ENCODE measurements at places on chromosomes 2 and 18.

GRCh38 chr2:1235806-1236205, 177.5 kb upstream of the TPO start:
- H3K27ac ChIP-seq = no peak overlapping the region

- H3K36me3 ChIP-seq = no peaks in the 10 kb centered on the region
- no peak overlapping the region for H3K27ac ChIP-seq
- DNase-seq = no peak
- H3K4me3 ChIP-seq = no peak overlapping the region
- no peaks in the 10 kb centered on the region for H3K4me1 ChIP-seq
These were observed 60.1 kb upstream of the RMP24 start for GRCh38 chr18:35912332-35912731.

GRCh38 chr2:235894839-235895238, 273.3 kb downstream of the GBX2 start:
- no peak for DNase-seq
- no peaks in the 10 kb centered on the region for H3K4me1 ChIP-seq
- H3K27me3 ChIP-seq = no peaks in the 10 kb centered on the region
- no peak overlapping the region for H3K27ac ChIP-seq

- DNase-seq = no peak
- no peak overlapping the region for H3K27ac ChIP-seq
- no peaks in the 10 kb centered on the region for H3K27me3 ChIP-seq
- no peaks in the 10 kb centered on the region for H3K4me1 ChIP-seq
- no peak overlapping the region for H3K4me3 ChIP-seq
These were observed 6.0 kb downstream of the FBXO15 start for GRCh38 chr18:74141667-74142066.

DNA sequence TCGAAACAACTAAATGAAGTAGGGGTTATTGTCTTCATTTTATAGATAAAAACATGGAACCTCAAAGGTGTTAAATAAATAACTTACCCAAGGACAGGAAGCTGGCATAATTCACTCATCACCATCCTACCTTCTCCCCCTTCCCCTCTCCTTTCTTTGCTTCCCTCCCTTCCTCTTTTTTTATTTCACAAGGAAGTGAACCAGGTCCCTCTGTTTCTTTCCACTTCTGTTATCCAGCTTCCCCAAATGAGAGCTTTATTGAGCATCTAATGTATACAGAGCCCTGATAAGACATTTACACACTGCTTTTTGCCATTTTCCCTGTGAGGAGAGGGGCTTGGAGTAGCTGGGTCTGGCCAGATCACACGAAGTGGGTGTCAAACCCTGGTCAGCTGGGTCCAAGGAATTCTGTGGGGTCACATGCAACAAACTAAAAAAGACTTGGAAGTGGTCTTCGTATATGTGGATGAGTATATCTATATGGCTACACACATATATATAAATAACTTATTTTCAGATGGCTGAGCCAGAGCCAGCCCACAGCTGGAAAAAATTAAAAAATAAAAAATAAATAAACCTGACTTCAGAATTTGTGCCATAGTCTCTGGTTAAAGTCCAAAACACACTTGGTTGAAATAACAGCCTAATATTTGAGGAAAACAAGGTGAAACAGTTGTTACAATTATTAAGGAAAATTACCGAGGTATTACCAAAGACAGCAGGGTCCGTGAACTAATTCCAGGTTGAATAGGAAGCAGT, 49.3 kb upstream of the FOSL2 start:
- H3K4me3 ChIP-seq = no peak overlapping the region
- H3K27ac ChIP-seq = peak overlapping the region; percentile 61
- H3K36me3 ChIP-seq = no peaks in the 10 kb centered on the region
- peaks cover 47% of the 10 kb centered on the region for H3K4me1 ChIP-seq
- no peaks in the 10 kb centered on the region for H3K27me3 ChIP-seq
- DNase-seq = no peak

GRCh38 chr2:112924821-112925220, 13.9 kb downstream of the IL37 start:
- H3K4me1 ChIP-seq = no peaks in the 10 kb centered on the region
- H3K27ac ChIP-seq = no peak overlapping the region
- no peak overlapping the region for H3K4me3 ChIP-seq
- H3K36me3 ChIP-seq = no peaks in the 10 kb centered on the region

- no peak overlapping the region for H3K4me3 ChIP-seq
- H3K36me3 ChIP-seq = no peaks in the 10 kb centered on the region
- no peaks in the 10 kb centered on the region for H3K4me1 ChIP-seq
- no peak for DNase-seq
- no peaks in the 10 kb centered on the region for H3K27me3 ChIP-seq
These were observed 243.6 kb upstream of the EPAS1 start for GRCh38 chr2:46053564-46053963.

GRCh38 chr18:30150586-30151250, 891.8 kb downstream of the DSC3 start:
- no peak overlapping the region for H3K27ac ChIP-seq
- H3K36me3 ChIP-seq = no peaks in the 10 kb centered on the region
- H3K27me3 ChIP-seq = no peaks in the 10 kb centered on the region
- H3K4me3 ChIP-seq = no peak overlapping the region

GRCh38 chr2:2662037-2662846, 331.2 kb upstream of the MYT1L start:
- H3K36me3 ChIP-seq = no peaks in the 10 kb centered on the region
- no peaks in the 10 kb centered on the region for H3K4me1 ChIP-seq
- no peak for DNase-seq
- H3K4me3 ChIP-seq = no peak overlapping the region
- no peaks in the 10 kb centered on the region for H3K27me3 ChIP-seq

DNA sequence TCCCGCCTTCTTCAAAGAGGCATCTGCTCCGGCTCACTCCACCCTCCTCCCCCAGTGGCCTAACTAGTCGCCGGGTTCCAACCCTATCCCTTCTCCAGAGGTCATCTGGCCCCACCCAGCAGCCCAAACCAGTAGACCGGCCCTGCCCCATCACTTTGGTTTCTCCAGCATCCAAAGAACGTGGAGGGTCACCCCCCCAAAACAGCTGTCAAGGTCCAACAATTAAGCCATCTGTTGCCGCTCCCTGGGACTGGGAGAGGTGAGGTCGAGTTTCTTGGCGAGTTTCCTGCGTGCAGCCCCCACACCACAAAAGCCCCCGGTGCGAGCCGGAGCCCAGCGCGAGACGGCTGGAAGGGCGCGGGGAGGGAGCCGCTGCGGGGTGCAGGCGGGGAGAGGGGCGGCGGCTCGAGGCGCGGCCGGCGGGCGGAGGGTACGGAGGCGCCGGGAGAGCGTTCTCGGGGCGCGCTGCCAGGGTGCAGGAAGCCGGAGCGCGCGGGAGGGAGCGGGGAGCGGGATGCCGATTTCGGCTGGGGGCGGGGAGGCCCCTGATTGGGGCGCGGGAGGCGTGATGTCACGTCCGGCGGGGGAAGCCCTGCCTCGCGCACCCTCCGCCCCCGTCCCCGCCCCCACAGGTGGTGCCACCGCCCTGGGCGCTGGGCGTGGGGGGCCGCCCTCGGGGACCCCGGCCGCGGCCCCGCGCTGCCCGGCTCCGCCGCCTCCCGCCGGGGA, 571 bp upstream of the GPC1 start:
- H3K27me3 ChIP-seq = peaks cover 15% of the 10 kb centered on the region
- no peaks in the 10 kb centered on the region for H3K36me3 ChIP-seq
- peak; percentile 95 for DNase-seq

- H3K27ac ChIP-seq = no peak overlapping the region
- H3K27me3 ChIP-seq = no peaks in the 10 kb centered on the region
- no peak for DNase-seq
- no peak overlapping the region for H3K4me3 ChIP-seq
- H3K36me3 ChIP-seq = no peaks in the 10 kb centered on the region
These were observed 13.7 kb upstream of the TNP1 start for GRCh38 chr2:216873573-216873972.

DNA sequence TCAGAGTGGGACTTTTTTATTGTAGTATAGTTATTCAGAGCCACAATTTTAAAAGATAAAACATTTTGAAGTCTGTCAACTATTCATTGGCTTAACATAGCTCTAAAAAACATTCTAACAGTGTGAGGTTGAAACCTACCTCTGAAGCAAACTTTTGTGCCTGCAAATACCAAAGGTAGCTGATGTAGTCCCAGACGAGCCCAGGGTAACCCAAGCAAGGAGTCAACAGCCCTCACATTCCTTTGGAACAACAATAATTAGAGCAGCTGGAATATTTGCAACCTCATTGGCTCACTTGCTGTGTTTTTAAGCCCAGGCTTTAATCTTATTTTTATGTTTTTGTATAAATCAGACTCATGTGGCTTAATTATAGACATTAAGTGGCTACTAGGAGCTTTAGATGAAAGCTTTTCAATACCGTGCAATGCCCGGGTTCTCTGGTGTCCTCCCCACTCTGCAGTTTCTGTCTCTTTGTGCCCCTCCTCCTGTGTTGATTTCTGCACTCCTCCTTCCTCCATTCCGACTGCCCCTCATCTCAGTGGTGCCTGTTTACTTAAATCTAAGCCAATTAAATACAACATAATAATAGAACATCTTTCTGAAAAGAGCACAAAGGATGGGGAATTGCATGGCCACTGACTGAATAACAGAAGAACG, 157.9 kb upstream of the UNC80 start:
- DNase-seq = no peak
- H3K4me3 ChIP-seq = no peak overlapping the region
- H3K4me1 ChIP-seq = no peaks in the 10 kb centered on the region
- no peak overlapping the region for H3K27ac ChIP-seq
- no peaks in the 10 kb centered on the region for H3K27me3 ChIP-seq

GRCh38 chr2:176642074-176642473, 372.8 kb downstream of the MTX2 start:
- H3K4me1 ChIP-seq = peaks cover 5% of the 10 kb centered on the region
- no peak for DNase-seq
- H3K27me3 ChIP-seq = peaks cover 33% of the 10 kb centered on the region

GRCh38 chr2:150327564-150328489, 159.6 kb downstream of the RND3 start:
- no peak for DNase-seq
- H3K36me3 ChIP-seq = no peaks in the 10 kb centered on the region
- H3K4me3 ChIP-seq = no peak overlapping the region

DNA sequence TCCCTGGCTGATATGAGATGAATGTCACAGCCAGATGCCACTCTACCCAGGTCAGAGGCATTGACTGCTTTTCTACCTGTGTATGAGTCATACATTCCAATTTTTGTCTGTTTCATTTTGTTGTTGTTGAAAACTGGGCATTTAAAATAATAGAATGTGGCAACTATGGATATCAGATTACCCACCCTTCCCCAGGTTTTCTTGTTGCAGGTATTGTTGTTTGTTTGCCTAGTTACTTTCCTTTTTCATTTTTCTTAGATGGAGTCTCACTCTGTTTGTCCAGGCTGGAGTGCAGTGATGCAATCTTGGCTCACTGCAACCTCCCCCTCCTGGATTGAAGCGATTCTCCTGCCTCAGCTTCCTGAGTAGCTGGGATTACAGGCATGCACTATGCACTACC, 70.2 kb downstream of the LRRC30 start:
- H3K4me3 ChIP-seq = no peak overlapping the region
- H3K4me1 ChIP-seq = no peaks in the 10 kb centered on the region
- H3K27me3 ChIP-seq = no peaks in the 10 kb centered on the region
- no peak overlapping the region for H3K27ac ChIP-seq
- no peaks in the 10 kb centered on the region for H3K36me3 ChIP-seq

DNA sequence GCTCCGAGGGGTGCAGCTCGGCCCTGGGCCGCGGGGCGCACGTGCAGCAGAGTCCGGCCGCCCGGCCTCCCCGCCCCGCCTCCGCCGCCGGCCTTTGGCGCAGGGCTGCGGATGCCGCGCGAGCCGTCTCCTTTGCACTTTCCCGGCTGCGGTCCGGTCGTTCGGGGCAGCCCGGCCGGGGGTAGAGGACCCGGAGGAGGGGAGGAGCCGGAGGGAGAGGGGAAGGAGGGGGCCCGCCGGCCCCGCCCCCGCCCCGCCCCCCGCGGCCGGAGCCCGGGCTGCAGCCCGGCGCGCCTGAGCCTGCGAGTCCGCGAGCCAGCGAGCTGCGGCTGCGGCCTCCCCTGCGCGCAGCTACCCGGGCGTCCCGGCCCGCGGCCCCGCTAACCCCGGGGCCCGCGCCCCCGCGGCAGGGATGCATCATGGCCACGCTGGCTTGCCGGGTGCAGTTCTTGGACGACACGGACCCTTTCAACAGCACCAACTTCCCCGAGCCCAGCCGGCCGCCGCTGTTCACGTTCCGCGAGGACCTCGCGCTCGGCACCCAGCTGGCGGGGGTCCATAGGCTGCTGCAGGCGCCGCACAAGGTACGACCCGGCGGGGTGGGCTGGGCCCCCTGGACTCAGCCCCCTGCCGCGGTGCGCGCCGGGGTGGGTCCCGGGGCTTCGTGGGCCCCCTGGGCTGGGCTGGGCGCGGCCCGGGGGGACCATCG, at the start of gene FHOD3:
TSS of gene FHOD3 (plus strand) at position 297 of the 709 bp plus-strand sequence. CDS start at position 420, 123 bp downstream.
- DNase-seq = peak; percentile 81
- peak within 1 kb of the TSS; percentile 83 for H3K27ac ChIP-seq
- H3K4me1 ChIP-seq = peaks cover 15% of the 10 kb centered on the region
- H3K36me3 ChIP-seq = no peaks in the 10 kb centered on the region
- H3K27me3 ChIP-seq = peaks cover 25% of the 10 kb centered on the region

DNA sequence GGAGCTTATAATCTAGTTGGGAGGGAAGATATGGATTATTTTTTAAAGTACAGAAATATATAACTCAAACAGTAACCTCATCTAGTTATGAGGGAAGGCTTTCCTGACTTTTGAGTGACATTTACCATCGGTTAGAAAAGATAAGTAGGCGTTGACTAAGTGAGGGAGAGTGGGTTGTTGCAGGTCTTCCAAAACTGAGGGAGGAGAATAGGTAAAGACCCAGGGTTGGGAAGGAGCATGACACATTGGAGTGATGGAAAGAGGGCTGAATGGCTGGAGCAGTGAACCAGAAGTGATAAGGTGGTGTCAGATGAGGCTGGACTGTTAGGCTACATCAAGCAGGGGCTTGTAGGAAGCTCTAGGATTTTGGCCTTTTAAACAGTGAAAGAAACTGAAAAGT, 10.6 kb upstream of the NUP35 start:
- H3K4me1 ChIP-seq = no peaks in the 10 kb centered on the region
- H3K27ac ChIP-seq = no peak overlapping the region
- no peaks in the 10 kb centered on the region for H3K27me3 ChIP-seq
- DNase-seq = no peak

- no peaks in the 10 kb centered on the region for H3K4me1 ChIP-seq
- H3K36me3 ChIP-seq = no peaks in the 10 kb centered on the region
- no peak for DNase-seq
- no peak overlapping the region for H3K27ac ChIP-seq
- H3K4me3 ChIP-seq = no peak overlapping the region
These were observed 852.1 kb downstream of the CPS1 start for GRCh38 chr2:211408483-211408891.

DNA sequence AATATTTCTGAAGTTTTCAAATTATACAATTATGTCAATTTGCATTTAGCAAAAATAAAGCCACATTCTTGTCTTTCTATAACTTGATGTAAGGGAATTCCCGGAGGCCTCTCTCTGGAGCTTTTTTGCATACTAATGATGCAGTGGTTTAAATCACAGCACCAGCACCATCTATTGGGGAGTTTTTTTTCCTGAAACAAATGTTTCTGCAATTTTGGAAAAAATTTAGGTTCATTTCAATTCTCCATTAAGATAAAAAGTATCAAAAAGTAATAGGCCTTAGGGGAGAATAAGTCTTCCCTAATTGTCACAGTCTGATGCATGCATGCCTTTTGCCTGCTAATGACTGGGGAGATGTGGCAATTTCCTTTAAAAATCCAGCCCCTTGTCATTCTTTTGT, 13.5 kb downstream of the CBLN2 start:
- no peak overlapping the region for H3K27ac ChIP-seq
- no peak for DNase-seq
- no peaks in the 10 kb centered on the region for H3K27me3 ChIP-seq
- H3K36me3 ChIP-seq = no peaks in the 10 kb centered on the region
- no peak overlapping the region for H3K4me3 ChIP-seq
- H3K4me1 ChIP-seq = no peaks in the 10 kb centered on the region

GRCh38 chr2:174972924-174973323, 32.3 kb downstream of the CHN1 start:
- peaks cover 33% of the 10 kb centered on the region for H3K4me1 ChIP-seq
- no peak for DNase-seq
- no peaks in the 10 kb centered on the region for H3K36me3 ChIP-seq
- no peak overlapping the region for H3K27ac ChIP-seq
- no peaks in the 10 kb centered on the region for H3K27me3 ChIP-seq

All from heart left ventricle (tissue), 16 donors.